Naive thymus-derived CD4-positive, alpha-beta T cell (primary cell): ENCODE measurements at places on chromosomes 6 and 20.

- DNase-seq = no peak
Observed at GRCh38 chr6:8982668-8983067, 547.3 kb upstream of the SLC35B3 start.

GRCh38 chr6:48626421-48626820, 515.4 kb upstream of the PTCHD4 start:
- no peak for DNase-seq

GRCh38 chr20:62900052-62900691, 26.1 kb downstream of the DIDO1 start:
- DNase-seq = peak; percentile 60

GRCh38 chr6:84424956-84425355, 197.5 kb upstream of the CEP162 start:
- DNase-seq = no peak

DNA sequence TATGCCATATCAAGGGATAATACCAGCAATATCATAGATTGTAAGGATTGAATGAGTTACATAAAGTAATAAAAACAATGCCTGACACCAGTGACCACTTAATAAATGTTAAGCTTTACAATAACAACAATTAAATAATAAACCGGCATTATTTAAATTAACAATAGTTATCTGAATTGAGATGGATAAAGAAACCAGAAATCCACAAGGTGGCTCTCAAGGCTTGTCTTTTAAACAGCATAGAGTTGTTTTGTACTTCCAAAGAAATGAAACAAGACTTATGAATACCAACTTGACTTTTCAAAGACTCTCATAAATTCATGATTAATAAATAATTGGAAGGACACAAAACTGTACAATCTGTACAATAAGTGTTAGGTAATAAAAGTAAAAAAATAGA, 203.1 kb downstream of the ASCC3 start:
- DNase-seq = no peak

DNA sequence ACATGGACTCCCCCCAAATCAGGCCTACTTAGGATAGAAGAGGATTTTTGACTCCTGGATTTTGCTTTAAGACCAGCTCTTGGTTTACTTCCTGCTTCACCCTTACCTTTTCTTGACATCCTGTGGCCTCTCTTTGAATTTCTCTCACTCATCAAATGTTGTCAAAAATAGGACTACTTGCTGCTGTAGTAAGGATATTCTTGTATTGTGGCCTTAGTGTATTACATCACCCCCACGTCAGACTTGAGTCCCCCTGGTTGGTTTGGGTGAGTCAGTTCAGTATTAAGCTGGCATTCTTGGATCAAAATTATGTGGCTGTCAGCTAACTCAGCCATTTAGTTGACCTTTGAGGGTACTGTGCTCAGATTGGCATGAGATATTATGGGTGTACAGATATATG, 1.1 kb downstream of the TPX2 start:
- DNase-seq = no peak
